Coronary artery (tissue), 2 donors: ENCODE measurements at places on chromosomes 16 and 17.

DNA sequence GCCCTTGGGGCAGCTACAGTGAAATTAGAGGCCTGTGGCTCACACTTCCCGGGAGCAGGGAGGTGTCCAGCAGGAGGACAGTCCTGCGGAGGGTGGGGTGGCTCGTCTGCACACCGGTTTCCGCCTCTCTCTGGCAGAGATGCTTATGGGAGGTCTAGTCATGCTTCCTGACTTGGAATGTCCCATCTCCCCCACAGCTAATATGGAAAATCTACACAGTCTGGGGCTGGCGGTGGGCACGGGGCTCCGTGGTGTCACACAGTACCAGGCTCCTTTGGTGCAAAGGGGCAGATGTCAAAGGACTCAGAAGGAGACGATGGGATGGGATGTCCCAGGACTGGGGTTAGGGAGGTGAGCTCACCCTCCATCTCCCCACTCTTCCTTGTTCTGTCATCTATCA is 44.1 kb upstream of the DOC2B start:
- no peak for DNase-seq

DNA sequence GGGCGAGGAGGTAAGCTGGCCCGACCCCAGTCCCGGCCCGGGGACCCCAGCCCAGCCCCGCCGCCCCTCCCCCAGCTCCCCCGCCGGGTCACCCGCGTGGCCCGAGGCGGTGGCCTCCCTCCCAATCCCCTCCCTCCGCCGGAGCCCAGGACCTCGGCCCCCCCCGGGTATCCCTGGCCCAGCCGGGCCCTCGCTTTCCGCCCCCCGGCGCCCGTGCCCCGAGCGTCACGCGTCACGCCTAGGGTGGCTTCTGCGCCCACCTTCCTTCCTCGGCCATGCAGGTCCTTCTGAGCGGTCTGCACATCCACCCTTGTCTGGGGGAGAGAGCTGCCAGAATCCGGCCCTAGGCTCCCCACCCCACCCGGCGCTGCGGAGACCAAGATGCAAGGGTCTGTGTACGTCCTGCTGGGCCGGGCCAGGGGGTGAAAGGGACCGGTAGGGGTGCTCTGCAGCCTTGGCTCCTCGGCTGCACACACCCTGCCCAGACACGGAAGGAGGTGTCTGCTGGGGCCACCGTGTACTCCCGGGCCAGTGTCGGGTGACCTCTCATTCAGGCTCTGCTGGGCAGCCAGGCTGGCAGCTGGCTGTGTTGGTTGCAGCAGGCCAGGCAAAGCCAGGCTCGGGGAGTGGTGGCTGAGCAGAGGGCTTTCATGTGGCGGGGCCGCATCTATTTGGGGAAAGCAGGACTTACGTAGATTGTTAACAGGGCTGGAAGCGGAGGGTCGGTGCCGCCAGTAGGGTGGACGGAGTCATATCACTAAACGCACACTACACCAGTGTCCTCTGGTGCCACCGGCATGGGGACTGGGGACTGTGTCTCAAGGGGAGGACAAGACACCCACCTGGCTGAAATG is 754 bp downstream of the RAB11FIP4 start:
- peak; percentile 57 for DNase-seq

- DNase-seq, result no peak
These were observed 45.2 kb downstream of the MFSD11 start for GRCh38 chr17:76783146-76783545.

DNA sequence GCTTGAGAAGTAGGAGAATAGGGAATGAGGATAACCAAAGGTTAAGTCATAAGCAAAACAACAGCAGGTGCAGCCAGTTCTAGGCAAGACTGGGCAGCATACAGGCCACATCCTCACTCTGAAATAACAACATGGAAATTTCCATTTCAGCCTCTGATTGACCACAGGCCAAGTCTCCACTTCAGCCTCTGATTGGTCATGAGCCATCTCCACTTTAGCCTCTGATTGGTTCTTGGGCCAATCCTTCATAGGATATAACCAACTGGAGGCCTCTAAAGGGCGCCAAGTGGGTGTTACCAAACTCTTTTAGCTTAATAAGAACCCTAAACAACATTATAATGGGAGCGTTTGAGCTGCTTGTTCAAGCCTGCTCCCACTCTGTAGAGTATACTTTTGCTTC is 512.0 kb downstream of the NPIPA7 start:
- DNase-seq, result no peak

GRCh38 chr17:78315355-78316114 is 44.3 kb downstream of the SOCS3 start:
- DNase-seq, result peak; percentile 95

DNA sequence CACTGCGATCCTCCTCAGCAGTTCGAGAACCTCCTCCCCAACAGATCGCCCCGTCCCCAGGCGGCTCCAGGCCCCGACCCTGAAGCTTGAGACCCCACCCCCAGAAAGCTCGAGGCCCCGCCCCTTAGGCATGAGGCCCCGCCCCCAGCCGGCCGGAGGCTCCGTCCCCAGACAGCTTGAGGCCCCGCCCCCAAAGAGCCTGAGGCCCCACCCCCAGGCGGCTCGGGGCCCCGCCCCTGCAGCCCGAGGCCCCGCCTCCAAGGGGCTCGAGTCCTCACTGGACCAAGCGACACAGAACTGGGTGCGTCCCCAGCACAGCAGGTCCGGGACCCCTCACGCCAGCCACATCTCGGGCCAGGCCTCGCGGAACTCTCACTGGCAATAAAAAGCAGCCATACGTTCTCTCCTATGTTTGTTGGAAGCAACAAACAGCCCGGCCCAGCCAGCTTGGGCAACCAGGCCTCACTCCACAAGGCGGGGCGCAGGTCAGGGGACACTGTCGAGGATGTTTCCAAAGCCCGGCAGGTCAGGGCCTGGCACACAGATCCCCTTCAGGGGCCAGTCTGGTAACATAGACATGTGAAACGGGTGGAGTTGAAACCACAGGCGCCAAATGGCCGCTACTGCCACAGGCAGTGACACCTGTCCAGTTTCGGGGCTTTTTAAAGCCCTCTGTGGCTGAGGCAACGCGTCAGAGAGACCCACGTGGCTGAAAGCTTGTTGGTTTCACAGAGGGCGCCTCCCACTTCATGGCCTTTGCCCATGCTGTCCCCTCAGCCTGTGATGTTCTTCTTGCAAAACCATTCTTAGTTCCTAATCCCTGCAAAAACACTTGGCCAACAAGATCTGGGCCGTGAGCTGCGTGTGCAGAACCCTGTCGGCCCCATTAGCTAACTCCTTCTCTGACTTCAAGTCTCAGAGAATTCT is 224.2 kb downstream of the PARN start:
- no peak for DNase-seq

DNA sequence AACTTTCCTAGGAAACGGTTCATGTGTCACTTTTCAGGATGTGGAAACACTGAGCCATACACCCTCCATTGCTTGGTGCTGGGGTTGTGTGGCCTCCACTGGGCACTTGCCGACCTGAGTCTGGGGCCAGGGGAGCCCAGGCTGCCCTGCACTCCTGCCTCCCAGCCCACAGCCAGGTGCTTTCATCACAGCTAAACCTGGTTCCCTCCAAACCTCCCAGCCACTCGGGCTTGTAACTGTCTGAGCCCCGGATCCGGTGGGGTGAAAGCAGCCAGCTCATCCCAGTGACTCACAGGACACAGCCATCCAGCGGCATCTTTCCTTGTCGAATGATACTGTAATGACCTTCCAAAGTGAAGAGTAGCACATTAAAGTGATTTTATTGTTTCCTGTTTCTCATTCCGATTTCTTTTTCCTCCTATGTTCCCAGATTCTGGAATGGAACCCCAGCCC is 19.8 kb downstream of the CARHSP1 start:
- DNase-seq, result peak; percentile 69

DNA sequence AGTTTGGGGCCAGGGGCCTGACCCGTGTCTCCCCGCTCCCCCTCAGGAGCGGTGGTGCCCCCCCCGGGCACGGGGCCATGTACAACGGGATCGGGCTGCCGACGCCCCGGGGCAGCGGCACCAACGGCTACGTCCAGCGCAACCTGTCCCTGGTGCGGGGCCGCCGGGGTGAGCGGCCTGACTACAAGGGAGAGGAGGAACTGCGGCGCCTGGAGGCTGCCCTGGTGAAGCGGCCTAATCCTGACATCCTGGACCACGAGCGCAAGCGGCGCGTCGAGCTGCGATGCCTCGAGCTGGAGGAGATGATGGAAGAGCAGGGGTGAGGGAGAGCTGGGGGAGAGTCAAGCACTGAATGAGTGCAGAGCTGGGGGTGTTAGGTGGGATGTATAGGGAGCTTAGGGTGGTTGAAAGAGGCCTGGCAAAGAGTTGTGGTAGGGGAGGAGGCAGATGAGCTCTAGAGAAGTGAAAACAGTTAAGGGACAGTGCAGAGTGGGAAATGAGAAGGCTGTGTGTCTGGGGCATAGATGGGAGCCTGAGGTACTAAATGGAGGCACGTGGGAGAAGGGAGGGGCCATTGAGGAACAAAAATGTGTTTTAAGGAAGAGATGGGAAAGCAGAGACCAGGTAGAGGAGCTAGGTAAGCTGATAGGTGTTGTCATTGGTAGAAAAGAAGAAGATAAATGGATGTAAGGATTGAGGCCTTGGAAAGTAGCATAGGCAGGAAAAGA is 4.0 kb downstream of the SRRM2 start:
- no peak for DNase-seq

DNA sequence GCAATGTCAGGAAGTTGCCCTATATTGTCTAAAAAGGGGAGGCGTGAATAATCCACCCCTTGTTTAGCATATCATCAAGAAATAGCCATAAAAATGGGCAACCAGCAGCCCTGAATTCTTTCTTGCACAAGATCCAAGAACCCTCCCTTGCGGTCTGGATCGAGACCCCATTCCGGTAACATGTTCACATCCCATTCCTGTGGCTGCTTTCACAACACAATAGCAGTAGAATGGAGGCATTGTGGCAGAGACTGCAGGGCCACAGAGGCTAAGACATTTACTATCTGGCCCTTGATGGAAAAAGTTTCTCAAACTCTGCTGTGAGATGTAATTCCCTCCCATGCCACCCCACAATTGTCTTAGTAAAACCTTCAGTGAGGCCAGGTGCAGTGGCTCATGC is 73.2 kb downstream of the RMI2 start:
- no peak for DNase-seq

DNA sequence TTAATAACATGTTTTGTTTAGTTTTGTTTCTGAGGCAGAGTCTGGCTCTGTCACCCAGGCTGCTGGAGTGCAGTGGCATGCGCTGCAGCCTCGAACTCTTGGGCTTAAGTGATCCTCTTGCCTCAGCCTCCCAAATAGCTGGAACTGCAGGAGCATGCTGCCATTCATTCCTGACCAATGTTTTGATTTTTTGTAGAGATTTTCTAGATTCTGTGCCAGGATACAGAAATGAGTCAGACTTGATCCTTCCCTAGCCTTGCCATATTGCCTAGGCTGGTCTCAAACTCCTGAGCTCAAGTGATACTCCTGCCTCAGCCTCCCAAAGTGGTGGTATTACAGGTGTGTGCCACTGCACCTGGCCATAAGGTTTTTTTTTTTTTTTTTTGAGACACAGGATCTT is 17.7 kb downstream of the TAOK1 start:
- no peak for DNase-seq

DNA sequence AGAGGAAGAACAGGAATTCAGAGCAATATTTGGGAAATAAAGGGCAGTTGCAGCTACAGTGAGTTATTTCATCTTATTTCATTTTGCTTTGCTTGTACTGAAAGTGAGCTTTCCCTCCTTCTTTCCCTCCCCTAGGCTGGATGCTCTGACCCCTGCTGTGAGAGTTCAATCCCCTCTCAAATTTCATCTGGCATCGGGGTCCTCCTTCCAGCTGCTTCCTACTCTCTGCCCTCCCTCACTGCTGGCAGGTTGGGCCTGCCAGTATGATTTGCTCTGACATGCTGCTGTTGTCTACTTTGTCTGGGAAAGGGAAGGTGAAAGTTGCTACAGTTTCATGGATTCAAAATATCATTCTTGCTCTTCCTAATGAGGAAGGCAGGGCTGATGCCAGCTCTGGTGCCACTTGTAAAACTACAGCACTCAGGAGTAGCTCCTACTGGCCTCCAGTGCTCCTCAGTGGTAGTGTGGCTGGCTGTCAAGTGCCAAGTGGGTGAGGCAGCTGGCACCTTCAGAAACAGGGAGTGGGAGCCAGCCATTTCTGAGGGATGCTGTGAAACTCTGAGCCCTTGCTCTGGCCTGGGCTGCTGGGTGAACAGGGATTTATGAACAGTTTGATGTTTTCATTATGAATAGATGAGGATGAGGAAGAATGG is 408.6 kb downstream of the HAPSTR1 start:
- DNase-seq, result no peak

GRCh38 chr17:2020721-2021120 is 4.4 kb downstream of the RTN4RL1 start:
- DNase-seq, result no peak

GRCh38 chr16:74219706-74220105 is 76.9 kb upstream of the PSMD7 start:
- DNase-seq, result no peak

DNA sequence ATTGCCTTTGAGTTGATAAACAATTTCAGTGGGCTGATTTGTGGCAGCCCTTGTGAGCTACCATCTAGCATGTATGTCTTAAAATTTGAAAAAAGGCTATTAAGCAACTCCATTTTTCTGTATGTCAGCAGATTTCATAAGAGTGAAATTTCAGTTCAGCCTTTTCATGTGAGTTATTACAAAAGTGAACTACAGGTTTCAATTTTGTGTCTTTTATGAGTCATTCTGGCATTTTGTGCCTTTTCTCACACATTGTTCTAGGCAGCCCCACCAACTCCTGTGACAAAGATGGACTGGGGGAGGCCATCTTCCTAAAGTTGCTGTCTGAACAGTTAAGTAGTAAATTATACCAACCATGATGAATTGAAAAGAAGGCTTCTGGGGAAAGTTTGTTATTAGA is 52.1 kb downstream of the USP10 start:
- DNase-seq, result no peak

DNA sequence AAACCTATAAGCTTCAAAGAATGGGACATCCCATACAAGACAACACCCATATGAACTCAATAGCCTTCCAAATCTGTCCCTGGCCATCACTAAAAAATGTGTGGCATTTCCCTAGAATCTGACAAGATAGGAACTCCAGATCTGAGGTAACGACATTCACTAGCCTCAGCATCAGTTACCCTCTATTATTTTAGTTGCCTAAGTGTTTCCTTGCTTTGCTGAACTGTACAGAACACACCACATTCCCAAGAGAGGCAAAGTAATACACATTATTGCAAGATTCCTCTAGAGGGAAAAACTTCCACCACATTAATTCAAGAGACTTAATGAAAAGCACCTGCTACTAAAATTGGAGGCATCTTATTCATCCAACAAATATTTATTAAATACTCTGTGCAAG is 5.0 kb downstream of the LSM12 start:
- DNase-seq, result no peak

- DNase-seq, result no peak
These were observed 1.2 kb downstream of the CBX2 start for GRCh38 chr17:79779084-79779529.

- DNase-seq, result no peak
These were observed 16.9 kb downstream of the LDAF1 start for GRCh38 chr16:21175397-21175796.

GRCh38 chr16:55502801-55503366 is 6.0 kb upstream of the LPCAT2 start:
- DNase-seq, result peak; percentile 91
